Natural killer cell treated with Interleukin-12 subunit alpha and Interleukin-12 subunit beta and Interleukin-15 and Interleukin-18, amount 100 ng/mL, for 72 hours (primary cell): ENCODE measurements at places on chromosomes 4 and X. TPM values are rescaled to one million over a fixed set of nuclear protein-coding genes. Genes with fewer than 3 reads are reported as not detected.

The PPID gene
- total RNA-seq, result 32.8 TPM

The VCX3A gene
- total RNA-seq, result not detected

The FAM133A gene
- total RNA-seq, result not detected

The GATA1 gene
- total RNA-seq, result not detected

The NDUFA1 gene
- 86.0 TPM for total RNA-seq

DNA sequence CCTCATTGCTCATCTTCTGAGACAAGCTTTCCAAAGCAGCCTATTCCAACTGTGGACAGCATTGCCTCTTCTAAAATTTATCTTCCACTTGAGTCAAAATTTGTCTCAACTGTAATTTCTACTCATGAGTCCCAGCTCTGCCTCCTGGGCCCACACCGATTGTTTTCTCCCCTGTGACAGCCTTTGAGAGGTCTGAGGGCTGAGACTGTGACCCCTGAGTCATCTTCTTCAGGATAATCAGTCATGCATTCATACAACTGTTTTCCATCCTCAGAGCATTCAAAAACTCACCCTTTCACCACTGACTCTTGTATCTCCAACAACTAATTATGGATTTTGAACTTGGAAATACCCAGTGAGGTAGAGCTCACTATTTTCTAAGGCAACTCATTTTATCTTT, 228.1 kb downstream of the EDA2R start:
- no peaks in the 10 kb centered on the region for H3K4me1 ChIP-seq
- no peak overlapping the region for H3K27ac ChIP-seq
- H3K27me3 ChIP-seq, result peaks cover 8% of the 10 kb centered on the region
- H3K4me3 ChIP-seq, result no peak overlapping the region
- no peak for DNase-seq

DNA sequence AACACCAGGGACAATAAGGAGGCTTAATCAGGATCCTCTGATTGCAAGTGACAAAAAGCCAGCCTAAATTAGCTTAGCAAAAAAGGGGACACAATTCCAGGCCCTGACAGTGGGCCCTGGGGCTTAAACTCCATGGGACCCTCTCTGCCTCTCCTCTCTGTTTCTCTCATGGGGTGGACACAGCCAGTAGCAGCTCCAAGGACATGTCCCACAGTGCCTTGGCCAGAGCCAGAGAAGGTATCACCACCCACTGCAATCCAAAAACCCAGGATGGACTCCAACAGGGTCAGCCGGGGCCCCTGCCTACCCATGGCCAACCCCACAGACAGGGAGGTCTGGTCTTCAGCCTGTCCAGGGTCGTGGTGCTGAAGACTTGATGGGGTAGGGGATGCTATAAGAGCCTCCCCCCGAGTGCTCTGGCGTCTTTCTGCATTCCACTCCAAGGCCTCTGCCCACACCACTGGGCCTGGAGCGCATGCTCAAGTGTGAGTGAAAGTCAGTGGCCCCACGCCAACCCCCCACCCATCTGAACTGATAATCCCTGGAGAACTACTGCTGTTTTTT, 19.7 kb upstream of the PPP2R2C start:
- DNase-seq, result no peak
- H3K27ac ChIP-seq, result no peak overlapping the region
- H3K36me3 ChIP-seq, result peaks cover 7% of the 10 kb centered on the region

DNA sequence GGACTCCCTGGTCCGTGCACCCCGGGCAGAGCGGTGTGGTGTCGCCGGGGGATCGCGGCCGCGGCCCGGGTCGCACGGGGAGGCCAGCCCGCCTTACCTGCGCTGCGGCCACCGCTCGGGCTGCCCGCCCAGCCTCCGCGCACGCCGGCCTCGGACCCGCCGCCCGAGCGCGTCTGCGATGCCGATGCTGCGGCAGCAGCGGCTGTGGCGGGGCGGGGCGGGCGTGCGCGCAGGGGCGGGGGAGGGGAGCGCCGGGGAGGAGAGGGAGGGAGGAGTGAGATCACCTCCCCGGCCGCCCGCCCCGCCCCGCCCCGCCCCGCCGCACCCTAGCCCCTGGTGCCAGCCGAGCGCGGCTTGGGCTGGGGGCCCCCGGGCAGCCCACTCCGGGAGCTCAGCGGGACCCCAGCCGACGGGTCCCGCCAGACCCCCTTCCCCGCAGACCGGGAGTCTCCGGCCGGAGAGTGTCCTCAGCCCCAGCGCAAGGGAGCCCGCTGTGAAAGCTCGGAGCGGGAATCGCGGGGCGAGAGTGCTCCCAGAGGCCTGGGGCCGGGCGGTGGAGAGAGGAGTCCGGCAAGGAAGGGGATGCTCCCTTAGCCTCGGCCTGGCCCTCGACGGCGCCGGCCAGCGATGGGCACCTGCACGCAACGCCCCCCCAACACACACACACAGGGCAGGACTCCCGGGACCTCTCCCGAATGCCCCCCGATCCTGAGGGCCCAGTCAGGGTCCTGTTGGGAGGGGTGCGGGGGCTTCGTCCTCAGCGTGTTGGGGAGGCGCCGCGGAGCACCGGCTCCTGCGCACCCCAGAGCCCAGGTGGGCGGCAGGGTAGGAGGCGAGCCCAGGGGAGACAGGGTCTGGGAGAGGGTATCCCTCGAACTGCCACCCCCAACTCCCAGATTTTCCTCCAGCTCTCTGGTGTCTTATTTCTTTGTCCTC, at the start of gene L1CAM:
L1CAM (minus strand) TSS at position 206 of the 936 bp plus-strand sequence. CDS start 10,337 bp downstream, outside the sequence.
- peaks cover 6% of the 10 kb centered on the region for H3K4me1 ChIP-seq
- no peak for DNase-seq
- peak within 1 kb of the TSS; percentile 22 for H3K4me3 ChIP-seq

- H3K27me3 ChIP-seq, result no peaks in the 10 kb centered on the region
- DNase-seq, result no peak
- H3K27ac ChIP-seq, result no peak overlapping the region
- H3K4me1 ChIP-seq, result no peaks in the 10 kb centered on the region
- no peak overlapping the region for H3K4me3 ChIP-seq
These were observed 6.3 kb upstream of the AP1S2 start for GRCh38 chrX:15860921-15861320.

GRCh38 chr4:109764376-109764775, 34.5 kb upstream of the PLA2G12A start:
- H3K27ac ChIP-seq, result no peak overlapping the region
- H3K4me1 ChIP-seq, result no peaks in the 10 kb centered on the region
- DNase-seq, result no peak
- no peak overlapping the region for H3K4me3 ChIP-seq
- H3K36me3 ChIP-seq, result no peaks in the 10 kb centered on the region

DNA sequence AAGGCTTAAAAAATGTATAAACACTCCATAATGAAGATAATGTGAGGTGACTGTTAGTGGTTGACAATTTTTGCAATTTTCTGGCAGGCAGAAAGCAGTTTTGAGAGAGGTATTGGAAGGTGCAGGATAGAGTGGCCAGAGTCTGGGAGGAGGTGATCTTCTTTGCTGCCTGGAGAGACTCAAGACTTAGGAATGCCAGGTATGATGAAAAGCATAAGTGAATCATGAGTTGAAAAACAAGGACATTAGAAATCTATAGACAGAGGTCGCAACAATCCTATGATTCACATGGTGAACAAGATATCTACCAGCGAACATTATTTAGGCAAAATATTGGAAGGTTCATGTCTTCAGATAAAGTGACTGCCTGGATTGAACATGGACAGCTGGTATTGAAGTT, 118.5 kb downstream of the CFAP299 start:
- no peaks in the 10 kb centered on the region for H3K4me1 ChIP-seq
- H3K4me3 ChIP-seq, result no peak overlapping the region
- H3K36me3 ChIP-seq, result no peaks in the 10 kb centered on the region
- no peak for DNase-seq
- no peaks in the 10 kb centered on the region for H3K27me3 ChIP-seq
- no peak overlapping the region for H3K27ac ChIP-seq

GRCh38 chrX:54754854-54755253, 43.2 kb downstream of the ITIH6 start:
- H3K4me3 ChIP-seq, result no peak overlapping the region
- DNase-seq, result no peak

DNA sequence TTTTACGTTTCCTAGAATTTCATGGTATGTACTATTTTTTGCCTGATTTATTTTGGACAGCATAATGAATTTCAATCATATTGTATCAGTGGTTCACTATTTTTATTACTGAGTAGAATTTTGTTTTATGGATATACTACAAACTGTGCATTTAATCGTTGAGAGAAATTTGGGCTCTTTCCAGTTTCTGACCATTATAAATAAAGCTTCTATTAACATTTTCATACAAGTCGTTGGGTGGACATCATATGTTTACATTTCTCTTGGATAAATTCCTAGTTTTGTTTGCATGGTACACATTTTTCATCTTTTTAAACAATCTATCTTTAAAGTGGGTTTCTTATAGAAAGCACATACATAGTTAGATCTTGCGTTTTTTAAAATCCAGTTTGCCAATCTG, 472.7 kb upstream of the MAGEB18 start:
- no peak for DNase-seq
- H3K36me3 ChIP-seq, result no peaks in the 10 kb centered on the region
- no peak overlapping the region for H3K27ac ChIP-seq
- H3K4me1 ChIP-seq, result no peaks in the 10 kb centered on the region
- H3K27me3 ChIP-seq, result no peaks in the 10 kb centered on the region

- no peak overlapping the region for H3K4me3 ChIP-seq
- H3K36me3 ChIP-seq, result no peaks in the 10 kb centered on the region
These were observed 115.7 kb upstream of the ZXDA start for GRCh38 chrX:58025979-58026378.

- peaks cover 44% of the 10 kb centered on the region for H3K4me1 ChIP-seq
- H3K27me3 ChIP-seq, result no peaks in the 10 kb centered on the region
- H3K4me3 ChIP-seq, result peak overlapping the region; percentile 88
- peak overlapping the region; percentile 60 for H3K27ac ChIP-seq
- H3K36me3 ChIP-seq, result peaks cover 5% of the 10 kb centered on the region
These were observed 674 bp downstream of the SEC24B start for GRCh38 chr4:109434007-109434971.
